ENCODE measurements at places on chromosomes 3 and 15. TPM values are rescaled to one million over a fixed set of nuclear protein-coding genes. Genes with fewer than 3 reads are reported as not detected.

CFAP92 gene
- 0.40 TPM for total RNA-seq

LRRC31 gene
- 0.19 TPM for total RNA-seq

TTLL13 gene
- total RNA-seq = 0.19 TPM

SH2D7 gene
- total RNA-seq = 0.04 TPM

- no peaks in the 10 kb centered on the region for H3K27me3 ChIP-seq
- no peak for DNase-seq
- no peaks in the 10 kb centered on the region for H3K36me3 ChIP-seq
- no peak overlapping the region for H3K27ac ChIP-seq
- no peaks in the 10 kb centered on the region for H3K4me1 ChIP-seq
- no peak overlapping the region for H3K4me3 ChIP-seq
Observed at GRCh38 chr3:70992562-70993204, 590.8 kb downstream of the FOXP1 start.

GNB4 gene
- 4.2 TPM for total RNA-seq

HDGFL3 gene
- 6.8 TPM for total RNA-seq

DNA sequence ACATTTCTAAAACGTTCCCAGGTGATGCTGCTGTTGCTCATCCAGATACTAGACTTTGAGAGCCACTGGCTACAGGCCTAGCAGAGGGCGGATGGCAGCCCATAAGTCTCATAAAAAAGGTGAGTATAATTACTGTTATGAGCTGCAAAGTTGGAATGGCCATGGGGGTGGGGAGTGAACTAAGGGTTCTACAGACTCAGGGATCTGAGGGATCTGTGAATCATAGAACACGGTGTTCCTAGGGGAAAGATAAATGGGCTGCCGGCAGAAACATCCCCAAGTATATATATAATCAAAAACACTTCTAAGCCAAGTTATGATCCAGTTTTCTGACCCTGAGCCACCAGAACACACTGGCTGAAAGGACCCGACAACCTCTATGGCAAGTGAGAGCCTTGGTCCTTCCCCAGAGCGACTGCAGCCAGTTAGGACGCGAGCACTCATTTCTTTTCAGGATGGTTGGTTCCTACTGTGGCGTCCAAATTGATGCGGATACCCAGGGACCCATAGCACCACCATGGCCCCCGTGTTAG, 7.9 kb upstream of the SYNM start:
- H3K36me3 ChIP-seq = no peaks in the 10 kb centered on the region
- H3K27me3 ChIP-seq = no peaks in the 10 kb centered on the region
- H3K27ac ChIP-seq = no peak overlapping the region
- H3K4me3 ChIP-seq = no peak overlapping the region
- no peaks in the 10 kb centered on the region for H3K4me1 ChIP-seq

GRCh38 chr3:36417237-36417636, 36.9 kb downstream of the STAC start:
- H3K27ac ChIP-seq = no peak overlapping the region
- no peaks in the 10 kb centered on the region for H3K4me1 ChIP-seq
- no peak overlapping the region for H3K4me3 ChIP-seq
- no peaks in the 10 kb centered on the region for H3K36me3 ChIP-seq
- no peak for DNase-seq
- no peaks in the 10 kb centered on the region for H3K27me3 ChIP-seq

- no peak overlapping the region for H3K4me3 ChIP-seq
- no peaks in the 10 kb centered on the region for H3K36me3 ChIP-seq
- H3K4me1 ChIP-seq = no peaks in the 10 kb centered on the region
- H3K27ac ChIP-seq = no peak overlapping the region
- no peaks in the 10 kb centered on the region for H3K27me3 ChIP-seq
- no peak for DNase-seq
Observed at GRCh38 chr3:6697722-6698121, 163.2 kb upstream of the GRM7 start.

DNA sequence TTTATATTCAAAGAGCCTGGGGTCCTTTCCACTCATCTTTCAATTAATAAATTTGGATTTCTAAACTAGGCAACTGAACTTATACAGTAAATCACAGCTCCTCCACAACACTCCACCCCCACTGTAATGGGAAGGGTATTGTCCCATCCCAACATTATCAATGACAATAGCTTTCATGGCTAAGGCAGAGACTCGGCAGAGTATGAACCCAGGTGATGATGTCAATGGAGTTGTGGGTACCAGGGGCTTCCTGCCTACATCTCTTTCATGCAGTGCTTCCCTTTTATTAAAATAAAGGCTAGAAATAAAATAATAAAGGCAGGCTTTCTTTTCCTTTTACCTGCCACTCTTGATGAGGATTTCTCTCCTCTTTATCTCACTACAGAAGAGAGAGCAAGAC, 109.5 kb downstream of the ADAM10 start:
- H3K4me3 ChIP-seq = no peak overlapping the region
- H3K27ac ChIP-seq = no peak overlapping the region
- H3K4me1 ChIP-seq = no peaks in the 10 kb centered on the region

TEX55 gene
- not detected for total RNA-seq

DNA sequence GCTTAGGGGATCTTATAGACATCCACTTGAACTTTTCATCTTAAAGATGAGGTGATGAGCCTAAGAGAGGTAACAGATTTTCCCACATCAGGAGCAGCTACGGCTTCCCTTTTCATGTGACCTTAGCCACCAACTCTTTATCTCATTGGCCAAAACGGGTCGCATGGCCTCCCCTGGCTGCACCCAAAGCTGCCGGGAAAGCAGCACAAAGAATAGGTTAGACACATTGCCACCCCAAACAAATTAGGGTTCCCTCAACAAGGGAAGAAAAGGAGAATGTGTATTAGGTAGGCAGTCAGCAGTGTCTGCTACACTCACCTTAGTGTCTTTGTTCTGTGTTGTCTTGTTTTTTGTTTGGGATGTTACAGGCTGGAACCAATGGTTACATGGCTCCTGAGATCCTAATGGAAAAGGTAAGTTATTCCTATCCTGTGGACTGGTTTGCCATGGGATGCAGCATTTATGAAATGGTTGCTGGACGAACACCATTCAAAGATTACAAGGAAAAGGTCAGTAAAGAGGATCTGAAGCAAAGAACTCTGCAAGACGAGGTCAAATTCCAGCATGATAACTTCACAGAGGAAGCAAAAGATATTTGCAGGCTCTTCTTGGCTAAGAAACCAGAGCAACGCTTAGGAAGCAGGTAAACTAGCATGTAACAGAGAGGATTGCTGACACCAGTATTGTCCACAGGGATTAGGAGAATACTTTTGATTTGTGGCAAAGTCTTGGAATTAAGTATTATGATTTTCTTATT, 44.2 kb downstream of the GRK7 start:
- no peak overlapping the region for H3K4me3 ChIP-seq
- DNase-seq = no peak
- H3K27me3 ChIP-seq = no peaks in the 10 kb centered on the region
- no peaks in the 10 kb centered on the region for H3K4me1 ChIP-seq

GPR149 gene
- total RNA-seq = 0.15 TPM

DNA sequence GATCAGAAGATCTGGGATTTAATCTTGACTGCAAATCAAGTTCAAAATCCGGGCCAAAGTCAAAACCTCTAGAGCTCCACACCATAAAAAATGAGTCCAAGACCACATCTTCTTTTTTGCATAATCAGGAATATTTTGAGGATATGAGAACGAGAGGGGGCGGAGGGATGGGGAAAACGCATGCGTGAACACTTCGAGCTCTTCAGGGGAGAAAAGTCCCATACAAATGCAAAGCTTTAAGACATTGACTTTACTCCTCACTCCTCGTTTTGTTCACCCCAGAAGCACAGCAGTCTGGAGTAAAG, 68.2 kb downstream of the SUMF1 start:
- no peaks in the 10 kb centered on the region for H3K4me1 ChIP-seq
- H3K27ac ChIP-seq = no peak overlapping the region
- no peak for DNase-seq

IQCF5 gene
- not detected for total RNA-seq

CLRN1 gene
- total RNA-seq = not detected

DNA sequence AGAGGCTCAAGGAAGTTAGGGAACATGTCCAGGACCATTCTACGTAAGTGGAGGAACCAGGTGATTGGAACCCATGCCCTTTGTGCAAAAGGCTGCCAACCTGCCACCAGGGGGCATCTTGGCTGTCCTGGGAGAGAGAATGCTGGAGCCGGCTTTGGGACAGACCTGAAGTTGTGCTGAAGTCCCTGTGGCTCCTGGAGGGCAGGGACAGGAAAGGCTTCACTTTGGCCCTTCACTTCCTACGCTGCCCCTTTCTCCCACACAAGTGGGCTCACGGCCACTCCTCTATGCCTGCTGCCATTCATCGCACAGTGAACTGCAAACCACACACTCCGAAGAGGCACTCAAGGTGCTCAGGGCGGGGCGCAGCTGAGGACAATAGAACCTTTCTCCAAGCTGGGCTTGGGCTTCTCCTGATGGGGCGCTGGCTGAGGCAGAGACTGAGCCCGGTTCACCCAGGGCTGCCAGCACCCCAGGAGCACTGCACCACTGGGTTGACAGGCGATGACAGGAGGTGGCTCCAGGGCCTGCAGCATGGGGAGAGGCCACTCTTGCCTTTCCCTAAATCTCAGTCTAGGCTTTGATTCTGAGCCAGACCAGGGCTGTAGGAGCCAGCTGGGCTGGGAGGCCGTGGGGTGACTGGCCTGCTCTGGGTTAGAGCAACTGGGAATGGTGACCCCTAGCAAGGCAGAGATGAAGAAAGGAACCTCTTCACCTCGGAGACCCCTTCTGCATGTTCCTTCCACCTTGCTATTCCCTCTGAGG, 8.4 kb downstream of the SHF start:
- no peak for DNase-seq
- no peaks in the 10 kb centered on the region for H3K27me3 ChIP-seq
- H3K27ac ChIP-seq = no peak overlapping the region
- no peak overlapping the region for H3K4me3 ChIP-seq
- H3K4me1 ChIP-seq = no peaks in the 10 kb centered on the region
- no peaks in the 10 kb centered on the region for H3K36me3 ChIP-seq

DNA sequence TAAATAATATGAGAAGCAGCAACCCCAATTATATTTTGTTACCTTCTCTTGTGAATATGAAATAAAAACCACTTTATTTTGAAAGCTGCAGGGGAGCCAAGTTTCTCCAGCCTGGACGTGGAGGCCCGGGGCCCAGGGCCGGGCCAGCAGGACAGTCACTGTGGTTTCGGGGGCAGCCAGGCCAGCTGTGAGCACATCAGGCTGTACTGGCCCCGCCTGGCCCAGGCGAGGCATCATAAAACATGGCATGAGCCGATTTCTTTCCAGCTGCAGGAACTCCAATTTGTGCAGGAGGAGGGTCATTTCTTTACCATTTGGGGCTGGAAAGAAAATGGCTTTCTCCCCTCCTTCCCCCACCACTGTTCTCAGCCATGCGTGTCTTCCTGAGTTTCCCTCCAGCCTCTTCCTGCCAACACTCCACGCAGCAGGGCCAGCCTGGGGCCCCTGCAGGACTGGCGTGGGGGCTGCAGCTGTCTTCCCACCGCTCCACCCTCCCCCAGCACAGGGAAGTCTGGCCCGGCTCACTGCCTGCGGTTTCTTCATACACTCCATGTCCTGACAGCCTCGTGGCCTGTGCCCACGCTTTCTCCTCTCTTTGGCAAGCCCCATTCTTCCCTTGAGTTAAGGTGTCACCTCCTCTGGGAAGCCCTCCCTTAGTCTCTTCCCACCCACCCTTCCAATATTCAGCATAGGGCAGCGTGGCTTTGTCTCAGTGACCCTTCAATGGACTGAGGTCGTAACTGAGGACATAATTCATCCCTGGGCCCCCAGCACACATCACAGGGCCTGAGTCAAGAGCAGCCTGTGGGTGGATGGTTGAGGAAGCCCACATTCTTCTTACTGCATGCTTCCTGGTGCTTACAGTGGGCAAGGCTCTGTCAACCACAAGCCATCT, 135.8 kb downstream of the CHSY1 start:
- no peaks in the 10 kb centered on the region for H3K27me3 ChIP-seq
- no peaks in the 10 kb centered on the region for H3K4me1 ChIP-seq
- no peaks in the 10 kb centered on the region for H3K36me3 ChIP-seq
- no peak overlapping the region for H3K4me3 ChIP-seq

Data from pancreas (tissue), 10 donors.